AG08395 (cell line): ENCODE measurements at places on chromosomes 1 and 21.

GRCh38 chr1:187877220-187877619 lies 1048.5 kb downstream of the PLA2G4A start:
- no peak for DNase-seq

DNA sequence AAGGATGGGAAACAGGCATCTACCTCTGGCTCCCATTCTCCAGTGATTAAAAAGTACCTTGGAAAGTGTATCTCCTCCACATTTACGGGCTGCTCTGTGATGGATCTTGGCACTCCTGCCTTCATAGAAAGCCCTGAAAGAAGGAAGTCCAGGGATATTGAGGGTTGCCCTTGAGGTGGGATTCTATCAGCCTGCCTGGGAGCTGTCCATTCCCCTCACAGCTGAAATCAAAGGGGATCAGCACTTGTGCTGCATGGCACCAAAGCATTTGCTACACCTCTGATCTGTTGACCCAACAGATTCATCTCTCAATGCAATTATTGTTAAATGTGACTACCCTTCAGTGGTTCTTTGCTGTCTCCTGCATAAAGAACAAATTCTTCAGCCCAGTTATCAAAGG lies 442.0 kb upstream of the RUNX1 start:
- DNase-seq: no peak

- no peak for DNase-seq
Observed at GRCh38 chr1:67896826-67897225, 63.6 kb upstream of the GNG12 start.

DNA sequence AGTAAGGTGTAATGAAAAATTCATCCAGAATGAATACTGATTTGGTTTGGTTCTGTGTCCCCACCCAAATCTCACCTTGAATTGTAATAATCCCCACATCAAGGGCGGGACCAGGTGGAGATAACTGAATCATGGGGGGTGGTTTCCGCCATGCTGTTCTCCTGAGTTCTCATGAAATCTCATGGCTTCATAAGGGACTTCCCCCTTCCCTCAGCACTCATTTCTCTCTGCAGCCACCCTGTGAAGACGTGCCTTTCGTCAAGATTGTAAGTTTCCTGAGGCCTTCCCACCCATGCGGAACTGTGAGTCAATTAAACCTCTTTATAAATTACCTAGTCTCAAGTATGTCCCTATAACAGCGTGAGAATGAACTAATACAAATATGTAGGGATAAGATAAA lies 5.5 kb upstream of the SYNJ1 start:
- no peak for DNase-seq

DNA sequence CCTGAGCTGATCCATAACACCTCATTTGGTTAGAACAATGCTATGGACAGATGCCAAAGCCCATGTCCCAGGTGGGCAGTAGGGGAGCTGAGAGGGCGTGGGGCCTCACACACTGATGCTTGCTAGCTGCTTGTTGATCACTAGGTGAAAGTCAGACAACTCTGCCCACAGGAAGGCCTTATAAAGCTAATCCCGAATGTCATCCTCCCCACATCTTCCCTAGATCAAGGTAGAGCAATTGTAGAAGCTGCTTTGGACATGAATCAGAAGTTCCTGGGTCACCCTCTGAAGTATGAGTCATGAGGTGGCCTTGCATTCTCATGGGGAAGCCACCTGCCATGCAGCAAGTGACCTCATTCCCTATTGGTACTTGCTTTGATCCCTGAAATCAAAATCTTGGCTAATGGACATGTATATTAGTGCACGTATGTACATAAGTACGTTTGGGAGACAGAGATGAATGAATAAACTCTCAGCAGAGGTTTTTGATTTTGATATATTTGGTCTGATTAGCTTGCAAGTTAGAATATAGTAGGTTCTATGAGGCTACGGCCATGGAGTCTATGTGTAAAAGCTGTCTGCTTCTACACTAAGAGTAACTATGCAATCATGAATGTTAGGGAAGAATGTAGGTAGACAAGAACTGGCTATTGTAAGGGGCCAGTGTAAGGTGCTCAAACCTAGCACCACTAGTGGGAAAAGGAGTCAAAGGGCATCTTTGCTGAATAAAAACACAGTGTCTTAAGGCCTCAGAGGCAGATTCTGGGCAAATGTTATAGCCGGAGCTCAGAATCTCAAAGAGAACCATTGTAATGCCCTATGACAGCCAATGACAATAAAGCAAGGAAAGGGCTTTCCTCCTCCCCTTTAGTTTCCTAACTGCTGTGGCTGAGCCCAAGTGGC lies 52.6 kb downstream of the ABCA4 start:
- DNase-seq: no peak

DNA sequence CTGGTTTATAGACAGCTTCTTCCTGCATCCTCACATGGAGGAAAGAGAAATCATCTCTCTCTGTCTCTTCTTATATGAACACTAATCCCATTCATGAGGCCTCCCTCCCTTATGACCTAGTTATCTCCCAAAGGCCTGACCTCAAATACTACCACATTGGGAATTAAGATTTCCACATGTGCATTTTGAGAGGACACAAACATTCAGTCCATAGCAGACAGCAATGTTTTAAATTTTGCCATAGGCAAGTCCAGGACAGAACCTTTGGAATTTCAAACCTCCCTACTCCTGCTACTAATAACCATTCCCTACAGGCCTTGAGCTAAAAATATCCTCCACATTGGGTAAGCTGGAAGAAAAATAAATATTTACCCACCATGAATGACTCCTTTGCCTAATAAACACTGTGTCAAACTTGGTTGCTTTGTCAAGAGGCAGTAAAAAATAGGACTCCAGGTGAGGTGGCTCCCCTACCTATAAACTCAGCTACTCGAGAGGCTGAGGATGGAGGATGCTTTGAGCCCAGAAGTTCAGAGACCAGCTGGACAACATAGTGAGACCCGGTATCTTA lies 113.7 kb downstream of the ZNF281 start:
- no peak for DNase-seq

GRCh38 chr21:35037384-35037765 lies 11.7 kb downstream of the RUNX1 start:
- no peak for DNase-seq

- peak; percentile 81 for DNase-seq
Observed at GRCh38 chr1:65425697-65426096, 5.2 kb downstream of the LEPR start.

DNA sequence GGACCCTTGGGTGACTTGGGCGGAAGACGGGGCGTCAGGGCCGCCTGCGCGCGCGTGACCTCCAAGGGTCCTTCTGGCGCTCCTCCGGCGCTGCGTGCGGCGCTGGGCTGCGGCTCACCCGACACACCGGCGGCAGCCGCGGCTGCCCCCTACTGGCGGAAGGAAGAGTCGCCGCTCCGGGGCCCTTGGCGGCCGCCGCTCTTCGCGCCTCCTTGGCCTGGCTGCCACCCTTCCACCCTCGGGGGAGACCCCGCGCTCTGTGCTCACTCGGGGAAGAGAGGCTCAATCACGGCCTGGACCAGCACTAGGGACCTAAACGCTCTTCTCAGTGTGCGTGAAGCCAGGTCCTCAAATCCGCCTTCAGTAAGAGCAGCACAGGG lies 89.7 kb downstream of the DMRTA2 start:
- DNase-seq: peak; percentile 55

DNA sequence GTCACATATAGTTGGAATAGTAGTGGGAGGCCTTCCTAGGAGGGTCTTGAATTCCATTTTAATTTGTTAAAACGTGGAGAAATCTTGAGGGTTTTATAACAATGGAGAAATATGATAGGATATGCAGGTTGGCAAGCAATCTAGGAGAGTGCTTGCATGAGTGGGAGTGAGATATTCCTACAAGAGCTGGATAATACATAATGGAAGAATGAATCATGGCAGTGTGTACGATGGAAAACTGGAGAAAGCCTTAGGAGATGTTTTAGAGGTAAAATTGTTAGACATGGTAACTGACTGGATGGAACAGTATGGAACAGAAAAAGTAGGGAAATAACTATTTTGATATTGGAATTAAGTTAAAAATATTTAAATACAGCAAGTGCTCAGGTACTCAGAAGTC lies 352.4 kb downstream of the PTBP2 start:
- DNase-seq: no peak

- DNase-seq: no peak
Observed at GRCh38 chr1:2962061-2962460, 59.2 kb upstream of the ACTRT2 start.

GRCh38 chr1:232426801-232427200 lies 203.1 kb downstream of the SIPA1L2 start:
- no peak for DNase-seq

DNA sequence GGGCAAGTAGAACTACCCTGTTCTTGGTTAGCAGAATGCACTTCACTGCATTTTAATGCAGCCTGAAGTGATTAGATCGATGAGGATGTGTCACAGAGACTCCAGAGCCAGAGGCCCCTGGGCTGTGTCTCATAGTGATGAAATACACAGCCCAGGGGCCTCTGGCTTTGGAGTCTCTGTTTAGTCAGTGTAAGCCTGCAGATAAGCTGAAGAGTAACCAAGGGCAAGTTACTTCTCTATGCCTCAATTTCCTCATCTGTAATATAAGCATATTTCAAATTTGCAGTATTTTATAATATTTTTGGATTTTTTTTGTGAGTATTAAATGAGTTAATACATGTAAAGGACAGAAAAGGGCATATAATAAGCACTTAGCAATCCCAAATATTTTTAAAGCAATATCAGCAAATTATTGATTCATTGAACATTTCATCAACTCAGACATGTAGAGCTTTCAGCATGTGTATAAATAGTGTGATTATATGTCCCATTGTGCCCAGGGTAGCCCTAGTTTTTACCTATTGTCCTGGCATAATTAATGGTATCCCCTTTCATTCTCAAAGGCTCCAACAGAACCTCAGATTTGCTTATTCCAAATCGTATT lies 23.6 kb upstream of the APOBEC4 start:
- DNase-seq: peak; percentile 76

- DNase-seq: no peak
Observed at GRCh38 chr1:108561689-108562326, 1.9 kb downstream of the EEIG2 start.

- DNase-seq: no peak
Observed at GRCh38 chr1:1614954-1615255, 395 bp upstream of the MIB2 start.

DNA sequence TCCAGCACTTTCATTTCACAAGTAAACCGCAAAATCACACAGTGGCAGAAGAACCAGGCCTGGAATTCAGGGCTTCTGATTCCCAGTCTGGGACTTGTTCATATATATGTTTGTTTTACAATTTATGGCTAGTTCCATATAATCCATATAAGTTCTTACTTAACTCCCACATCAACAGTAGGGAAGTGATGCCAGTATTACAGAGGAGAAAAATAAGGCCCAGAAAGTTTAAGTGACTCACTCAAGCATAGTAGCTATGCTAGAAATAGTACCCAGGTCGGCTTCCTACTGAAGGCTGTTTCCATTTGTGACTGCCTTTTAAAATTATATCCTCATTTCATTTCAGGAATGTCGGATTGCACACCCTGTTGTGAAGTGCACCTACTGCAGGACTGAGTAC lies 1.4 kb downstream of the FAM76A start:
- DNase-seq: no peak

DNA sequence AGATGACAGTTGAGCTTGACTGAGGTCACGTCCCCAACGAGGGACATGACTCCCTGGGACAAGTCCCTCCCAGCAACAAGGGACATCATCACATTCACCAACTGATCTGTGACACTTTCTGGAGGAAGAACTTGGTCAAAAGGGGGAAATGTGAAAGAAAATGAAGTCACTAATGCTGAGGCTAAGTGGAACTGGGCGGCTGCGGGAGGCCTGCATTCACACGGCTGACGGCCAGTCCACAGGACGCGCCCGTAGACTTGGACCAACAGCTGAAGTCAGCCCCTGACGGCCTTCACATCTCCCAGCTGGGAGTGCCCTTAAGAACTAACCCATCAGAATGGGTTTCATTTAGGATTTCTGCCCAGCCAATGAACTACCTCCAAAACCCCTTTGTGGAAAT lies 26.6 kb downstream of the POFUT2 start:
- no peak for DNase-seq

DNA sequence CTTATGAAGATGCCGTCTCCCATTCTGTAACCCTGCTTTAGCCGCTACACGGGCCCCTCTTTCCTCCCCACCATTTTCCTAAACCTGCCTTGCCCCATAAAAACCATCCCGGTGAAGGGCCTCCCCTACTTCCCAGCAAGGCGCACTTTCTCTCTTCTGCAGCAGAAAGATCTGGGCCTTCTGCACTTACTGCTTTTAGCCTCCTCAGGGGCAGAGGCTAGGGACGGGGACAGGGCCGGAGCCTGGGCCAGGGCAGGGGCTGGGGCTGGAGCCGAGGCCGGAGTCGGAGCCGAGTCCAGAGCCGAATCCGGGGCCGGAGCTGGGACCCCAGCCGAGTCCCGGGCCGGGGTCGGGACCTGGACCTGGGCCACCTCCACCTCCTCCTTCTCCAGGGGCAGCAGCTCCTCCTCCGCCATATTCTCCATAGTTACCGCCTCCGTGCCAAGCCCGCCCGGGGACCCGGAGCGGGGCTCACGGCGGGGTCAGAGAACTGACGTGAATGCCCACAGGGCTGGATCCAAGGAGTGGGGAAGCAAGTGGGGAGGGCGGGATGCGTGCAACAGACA lies 382 bp downstream of the TRMT1L start:
- peak; percentile 6 for DNase-seq

DNA sequence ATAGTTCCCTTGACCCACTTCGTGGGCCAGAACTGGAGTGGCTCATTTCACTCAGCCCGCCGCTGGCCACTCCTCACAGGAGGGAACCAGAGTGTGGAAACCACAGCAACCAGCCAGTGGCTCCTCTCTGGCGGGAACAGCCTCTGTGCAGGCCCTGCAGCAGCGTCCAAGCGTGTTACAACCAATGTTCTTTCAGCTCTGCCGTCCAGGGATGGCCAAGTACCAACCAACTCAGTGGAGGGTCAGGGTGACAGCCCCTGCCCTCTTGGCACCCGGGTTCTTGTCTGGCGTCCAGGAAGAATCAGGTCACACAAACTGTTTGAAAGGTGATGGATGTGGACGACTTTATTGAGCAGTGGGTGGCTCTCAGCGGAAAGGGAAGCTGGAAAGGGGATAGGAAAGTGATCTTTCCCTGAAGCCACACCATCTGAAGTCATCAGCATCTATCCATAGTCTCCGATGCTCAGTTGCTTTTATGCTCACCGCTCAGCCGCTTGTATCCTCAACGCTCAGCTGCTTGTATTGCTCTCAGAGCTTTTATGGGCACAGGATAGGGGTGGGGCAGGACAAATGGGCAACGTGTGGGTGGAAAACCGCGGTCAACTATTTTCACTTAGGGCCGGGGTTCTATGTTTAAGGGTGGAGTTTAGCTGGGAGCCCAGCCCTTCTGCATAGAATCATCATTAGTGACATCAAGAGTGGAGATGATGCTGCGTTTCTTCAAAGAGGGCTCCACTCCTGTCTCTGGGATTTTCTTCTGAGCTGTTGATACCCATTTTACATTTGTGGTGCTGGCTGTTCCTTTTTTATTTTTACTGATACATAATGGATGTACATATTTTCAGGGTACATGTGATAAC lies 250.2 kb downstream of the RRAGC start:
- DNase-seq: no peak

- peak; percentile 71 for DNase-seq
Observed at GRCh38 chr1:161367684-161368400, at the start of gene CFAP126. TSS of gene CFAP126 (minus strand) at chr1:161367876. CDS start at chr1:161367868, 8 bp downstream.

GRCh38 chr1:8303141-8303540 lies 14.8 kb upstream of the SLC45A1 start:
- DNase-seq: peak; percentile 21

GRCh38 chr1:106447466-106447865 lies 609.0 kb upstream of the PRMT6 start:
- DNase-seq: no peak
